Stimulated activated CD4-positive, alpha-beta T cell treated with anti-CD3 and anti-CD28 coated beads, TNF-alpha, amount 100 ng/mL, for 1 hour (primary cell): ENCODE measurements at places on chromosomes 6 and 20.

GRCh38 chr6:157312757-157313156 is 10.6 kb downstream of the TMEM242 start:
- no peak for DNase-seq

GRCh38 chr20:63980317-63980805 is 571 bp upstream of the PRPF6 start:
- DNase-seq = no peak

DNA sequence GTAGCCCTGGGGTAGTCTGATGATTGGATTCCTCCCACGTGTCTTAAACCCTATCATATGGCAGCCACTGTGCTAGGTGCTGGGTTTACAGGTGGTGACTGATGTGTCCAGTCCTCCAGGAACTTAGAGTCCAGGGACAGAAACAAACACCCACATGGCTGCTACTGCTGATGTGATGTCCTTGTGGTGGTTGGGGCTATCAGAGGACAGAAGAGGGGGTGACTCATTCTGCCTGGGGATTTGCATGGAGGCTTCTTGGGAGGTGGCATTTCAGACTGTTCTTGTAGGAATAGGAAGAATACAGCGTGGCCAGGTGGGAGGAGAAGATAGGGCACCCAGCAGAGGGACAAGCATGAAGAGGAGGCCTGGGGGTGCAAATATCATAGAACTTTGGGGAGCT is 9.8 kb downstream of the RAET1G start:
- DNase-seq = no peak

DNA sequence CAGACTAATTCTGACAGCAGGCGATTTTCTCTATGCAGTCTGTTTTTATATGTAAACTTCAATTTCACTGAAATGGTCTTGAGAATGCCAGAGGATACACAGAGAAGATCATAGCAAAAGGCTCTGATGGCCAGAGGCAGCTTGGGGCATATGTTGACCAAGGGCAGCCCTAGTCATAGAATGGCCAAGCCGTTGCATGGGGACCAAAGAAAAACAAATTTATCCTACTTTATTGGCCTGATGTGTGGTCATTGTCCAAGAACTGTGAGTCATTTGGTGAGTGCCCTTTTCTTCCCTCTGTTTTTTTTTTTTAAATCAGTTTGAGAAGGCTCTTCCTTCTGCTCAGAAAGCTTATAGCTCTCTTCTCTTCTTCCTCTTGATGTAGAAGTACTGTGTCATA is 5.8 kb downstream of the HDGFL1 start:
- DNase-seq = no peak

GRCh38 chr20:437787-438486 is 24.4 kb downstream of the TBC1D20 start:
- no peak for DNase-seq

DNA sequence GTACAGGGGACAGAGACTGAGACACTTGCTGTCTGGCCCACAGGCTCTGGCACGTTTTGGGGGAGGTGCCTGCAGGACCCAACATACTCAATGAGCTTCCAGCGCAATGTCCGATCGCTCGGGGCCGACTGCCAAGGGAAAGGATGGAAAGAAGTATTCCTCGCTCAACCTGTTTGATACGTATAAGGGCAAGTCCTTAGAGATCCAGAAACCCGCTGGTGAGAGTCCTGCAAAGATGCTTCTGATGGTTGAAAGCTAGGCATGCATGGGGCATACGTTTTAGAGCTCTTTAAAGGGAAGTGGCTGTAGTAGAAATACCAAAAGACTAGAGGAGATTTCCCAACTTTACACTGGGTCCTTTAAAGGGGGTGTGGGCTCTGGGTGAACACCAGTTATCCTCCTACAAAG is 2.2 kb downstream of the PRRC2A start:
- no peak for DNase-seq

GRCh38 chr20:38021087-38021772 is 12.0 kb downstream of the TTI1 start:
- DNase-seq = no peak

GRCh38 chr6:141218583-141218982 is 914.1 kb upstream of the GJE1 start:
- DNase-seq = no peak
